ENCODE measurements at places on chromosomes 5 and 9.

DNA sequence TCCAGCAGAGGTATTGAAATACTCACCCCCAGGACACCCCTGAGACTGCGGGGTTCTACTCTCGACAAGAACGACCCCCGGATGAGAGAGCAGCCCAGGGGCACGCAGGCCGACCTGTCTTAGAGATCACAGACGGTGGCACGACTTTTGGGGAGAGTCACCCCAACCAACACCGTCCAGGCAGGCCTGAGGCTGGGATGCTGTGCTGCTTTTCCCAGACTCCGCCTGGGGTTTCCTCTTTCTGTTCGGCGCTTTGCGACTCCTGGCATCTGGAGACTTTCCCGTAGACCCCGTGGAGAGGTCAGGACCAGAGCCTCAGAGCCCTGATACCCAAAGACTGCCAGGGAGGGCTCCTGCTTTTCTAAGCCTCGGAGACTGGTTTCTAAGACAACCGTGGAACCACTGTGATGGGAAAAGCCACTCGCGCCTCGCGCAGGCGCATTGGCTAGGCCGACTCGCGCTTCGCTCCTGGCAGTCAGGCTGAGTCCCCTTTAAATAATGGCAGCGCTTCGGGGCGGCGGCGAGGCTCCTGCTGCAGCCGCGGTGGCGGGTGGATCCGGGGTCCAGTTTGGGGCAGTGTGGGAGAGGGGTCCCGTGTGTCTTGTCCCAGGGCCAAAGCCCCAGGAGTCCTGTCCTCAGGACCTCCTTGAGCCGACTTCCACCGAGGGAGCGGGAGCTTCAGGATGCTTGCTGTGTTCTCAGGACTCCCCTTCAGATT, 484.0 kb downstream of the SPATA31A7 start:
- no peak for DNase-seq

DNA sequence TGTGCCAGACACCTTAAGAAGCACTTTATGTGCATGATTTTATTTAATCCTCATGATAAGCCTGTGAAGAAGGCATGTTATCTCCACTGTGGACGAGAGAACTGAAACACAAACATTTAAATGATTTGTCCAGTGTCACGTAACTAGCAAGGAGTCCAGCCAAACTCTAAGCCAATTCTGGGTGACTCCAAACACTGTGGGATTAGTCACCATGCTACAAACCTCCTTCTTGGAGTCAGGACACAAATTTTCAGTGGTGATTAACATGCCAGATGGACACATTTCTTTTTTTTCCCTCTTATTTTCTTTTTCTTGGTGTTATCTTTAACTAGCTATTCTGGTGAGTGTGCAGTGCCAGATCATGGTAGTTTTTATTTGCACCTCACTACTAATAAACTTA, 316.8 kb downstream of the NDUFS4 start:
- DNase-seq = peak; percentile 45

DNA sequence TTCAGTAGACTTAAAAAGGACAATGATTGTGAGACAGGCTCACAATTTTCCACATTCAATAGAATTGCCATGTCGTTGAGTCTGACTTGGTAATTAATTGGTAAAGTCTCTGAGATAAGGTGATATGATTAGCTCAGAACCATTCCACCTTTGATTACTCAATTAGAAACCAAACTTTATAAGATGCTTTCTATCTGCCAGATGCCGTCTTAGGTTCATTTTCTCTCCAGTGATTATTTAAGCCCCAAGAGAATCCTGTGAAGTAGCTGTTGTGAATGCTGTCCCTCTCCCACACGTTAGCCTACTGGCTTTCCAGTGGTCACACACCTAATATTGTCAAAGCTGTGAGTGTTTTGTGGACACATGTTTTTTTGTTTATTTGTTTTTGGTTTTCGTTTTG, 528.9 kb upstream of the ZNF462 start:
- DNase-seq = no peak

DNA sequence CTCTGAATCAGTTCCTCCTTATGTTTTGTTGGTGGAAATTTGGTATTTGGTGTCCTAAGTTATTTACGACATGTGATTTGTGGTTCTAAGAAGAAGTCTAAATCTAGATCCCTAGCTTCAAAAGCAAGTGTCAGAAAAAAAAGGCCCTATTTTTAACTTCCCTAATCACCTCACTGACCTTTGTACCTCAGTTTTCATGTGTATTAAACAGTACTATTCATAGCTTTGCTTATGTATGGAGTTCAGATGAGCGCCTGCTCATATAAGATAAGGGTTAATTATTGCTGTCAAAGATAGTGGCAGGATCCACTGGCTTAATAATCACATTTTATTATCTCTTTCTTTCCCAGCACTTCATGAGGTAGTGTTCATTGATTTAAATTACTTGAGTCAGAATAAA, 318.2 kb downstream of the PARP8 start:
- DNase-seq = no peak

DNA sequence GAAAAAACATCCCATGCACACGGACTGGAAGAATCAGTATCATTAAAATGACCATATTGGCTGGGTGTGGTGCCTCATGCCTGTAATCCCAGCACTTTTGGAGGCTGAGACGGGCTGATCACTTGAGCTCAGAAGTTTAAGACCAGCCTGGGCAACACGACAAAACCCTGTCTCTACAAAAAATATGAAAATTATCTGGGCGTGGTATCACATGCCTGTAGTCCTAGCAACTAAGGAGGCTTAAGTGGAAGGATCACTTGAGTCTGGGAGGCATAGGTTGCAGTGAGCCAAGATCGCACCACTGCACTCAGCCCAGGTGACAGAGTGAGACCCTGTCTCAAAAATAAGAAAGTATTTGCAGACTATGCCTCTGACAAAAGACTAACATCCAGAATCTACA, 68.4 kb downstream of the TTC39B start:
- no peak for DNase-seq

GRCh38 chr9:107874591-107875369, 385.2 kb upstream of the KLF4 start:
- no peak for DNase-seq

DNA sequence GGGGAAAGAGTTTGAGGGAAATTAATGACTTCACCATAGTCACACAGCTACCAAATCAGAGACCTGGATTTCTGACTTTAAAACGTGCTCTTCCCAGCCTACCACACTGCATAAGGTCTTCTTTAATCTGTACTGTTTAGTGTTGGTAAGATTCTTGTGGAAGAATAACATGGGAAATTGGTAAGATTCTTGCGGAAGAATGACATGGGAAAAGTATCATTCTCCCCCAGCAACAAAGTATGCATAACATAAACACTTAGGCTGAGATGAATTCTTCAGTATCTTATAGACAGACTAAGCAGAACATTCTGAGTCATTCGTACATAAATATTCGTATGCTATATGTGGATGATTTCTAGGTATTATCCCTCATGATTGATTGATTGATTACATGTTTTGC, 170.4 kb downstream of the FOCAD start:
- no peak for DNase-seq

DNA sequence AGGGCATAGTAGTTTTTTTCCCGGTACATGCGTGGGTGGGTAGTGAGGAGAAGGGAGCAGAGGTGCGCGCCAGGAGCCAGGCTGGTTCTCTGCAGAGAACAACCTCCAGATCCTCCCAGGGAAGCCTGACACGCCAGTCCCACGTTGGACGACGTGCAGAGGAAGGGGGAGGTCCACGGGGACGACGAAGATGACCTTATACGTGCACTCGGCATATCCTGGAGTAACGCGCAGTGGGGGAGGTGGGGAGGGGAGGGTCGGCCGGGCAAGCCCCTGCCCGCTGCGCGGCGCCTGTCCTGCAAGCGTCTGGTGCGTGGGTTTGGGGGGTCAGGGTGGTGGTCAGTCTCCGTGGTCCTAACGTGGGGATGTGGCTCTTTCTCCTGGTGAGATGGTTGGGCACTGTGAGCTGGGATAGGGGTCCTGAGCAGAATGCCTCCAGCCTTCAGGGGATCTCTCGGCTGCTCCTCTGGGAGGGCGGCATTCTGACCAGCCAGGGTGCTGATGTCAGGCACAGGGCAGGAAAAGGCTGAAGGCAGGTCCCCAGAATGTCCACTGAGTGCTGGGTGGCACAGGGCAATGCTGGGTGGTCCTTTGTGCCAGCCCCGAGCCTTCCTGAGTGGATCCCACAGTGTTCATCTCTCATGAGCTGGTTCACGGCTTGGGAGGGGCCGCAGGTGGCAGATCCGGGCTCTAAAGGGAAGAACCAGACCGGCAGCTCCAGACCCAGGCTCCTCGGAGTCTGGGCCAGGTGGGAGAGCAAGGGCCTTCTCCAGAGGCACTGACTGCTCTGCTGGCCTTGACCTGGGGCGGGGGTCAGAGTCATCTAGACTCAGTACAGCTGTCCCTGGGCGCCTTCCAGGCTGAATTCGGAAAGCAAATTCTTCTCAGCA, 10.5 kb upstream of the SCGB3A1 start:
- DNase-seq = no peak

DNA sequence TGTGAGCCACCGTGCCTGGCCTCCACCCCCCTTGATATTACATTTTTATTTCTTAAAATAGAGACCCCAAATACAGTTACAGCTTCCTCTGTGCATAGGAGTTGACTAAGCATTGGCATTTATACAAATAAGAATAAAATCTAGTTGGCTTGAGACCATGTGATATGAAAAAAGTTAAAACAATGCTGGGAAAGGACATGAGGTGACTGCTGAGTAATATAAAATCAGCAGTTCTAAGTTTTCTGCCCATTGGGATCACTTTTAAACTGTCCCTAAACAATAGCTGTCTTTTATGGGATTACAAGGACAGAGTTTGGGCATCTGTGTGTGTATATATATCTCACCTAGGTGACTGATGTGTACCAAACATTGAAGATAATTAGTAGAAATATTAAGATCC, 96.6 kb downstream of the UBE2R2 start:
- no peak for DNase-seq

DNA sequence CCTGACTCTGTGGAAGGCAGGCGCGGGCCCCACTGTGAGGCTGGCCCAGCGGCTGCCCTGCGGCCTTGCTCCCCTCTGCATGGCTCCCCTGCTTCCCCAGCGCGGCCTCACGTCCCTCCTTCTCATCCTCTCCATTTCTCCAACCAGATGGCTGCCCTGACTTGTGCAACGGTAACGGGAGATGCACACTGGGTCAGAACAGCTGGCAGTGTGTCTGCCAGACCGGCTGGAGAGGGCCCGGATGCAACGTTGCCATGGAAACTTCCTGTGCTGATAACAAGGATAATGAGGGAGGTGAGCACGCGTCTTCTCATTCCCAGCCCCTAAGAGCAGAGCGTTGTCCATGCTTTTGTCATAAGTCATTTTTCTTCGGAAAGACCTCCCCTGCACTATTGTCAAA, 129.0 kb upstream of the WWC1 start:
- no peak for DNase-seq

DNA sequence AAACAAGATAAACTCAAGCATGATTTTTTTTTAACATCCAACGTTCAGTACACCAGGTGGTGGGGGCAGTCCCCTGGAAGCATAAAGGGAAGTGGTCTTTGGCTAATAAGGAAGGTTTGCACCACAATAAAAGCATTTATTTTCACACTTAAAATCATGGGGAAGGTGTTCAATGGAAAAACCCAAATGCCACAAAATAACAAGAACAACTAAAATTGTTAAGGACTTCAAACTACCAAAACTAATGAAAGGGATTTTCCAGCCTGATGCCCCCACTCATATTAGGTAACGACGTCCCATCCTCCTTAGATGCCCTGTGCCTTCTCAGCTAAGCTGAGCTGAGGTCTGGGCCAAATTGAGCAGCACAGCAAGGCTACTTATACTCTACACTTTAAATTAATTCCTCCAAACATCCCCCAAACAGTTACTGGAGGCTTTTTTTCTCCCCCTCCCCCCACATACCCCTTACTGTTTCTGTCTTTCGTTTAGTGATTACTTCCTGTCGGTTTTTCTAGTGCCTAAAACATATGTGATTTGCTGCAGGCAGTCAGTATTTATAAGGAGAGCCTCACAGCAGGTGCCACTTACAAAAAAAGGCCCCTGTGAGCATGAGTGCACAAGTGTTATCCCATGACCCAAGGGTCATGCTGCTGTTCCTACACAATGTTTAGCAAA, 259.7 kb upstream of the ZNF608 start:
- no peak for DNase-seq

DNA sequence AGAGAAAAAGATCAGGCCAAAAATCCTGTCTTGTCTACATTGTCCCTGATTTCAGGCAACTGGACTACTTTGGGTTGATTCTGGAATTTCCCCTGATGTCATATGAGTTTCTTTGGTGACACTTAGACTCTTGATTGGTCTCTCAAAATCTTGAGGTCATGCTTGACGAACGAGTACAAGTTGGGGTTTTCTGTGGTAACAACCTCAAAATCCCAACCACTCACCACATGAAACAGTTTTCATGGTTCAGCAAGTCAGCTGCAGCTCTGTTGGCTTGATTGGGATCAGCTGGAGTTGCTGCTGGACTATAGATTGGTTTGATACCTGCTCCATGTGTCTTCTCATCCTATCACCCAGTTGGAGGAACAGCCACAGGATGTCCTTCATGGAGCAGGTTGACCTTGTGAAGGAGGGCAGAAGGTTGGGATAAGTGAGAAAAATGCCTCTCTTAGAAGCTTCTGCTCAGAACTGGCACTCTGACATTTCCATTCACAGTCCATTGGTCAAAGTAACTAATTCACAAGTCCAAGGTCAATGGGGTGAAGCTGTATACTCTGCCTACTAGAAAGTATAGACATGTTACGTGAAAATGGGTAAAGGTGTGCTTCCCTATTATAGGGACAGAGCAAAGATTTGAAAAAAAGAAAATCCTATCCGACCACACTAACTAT, 284.5 kb downstream of the SH3GL2 start:
- no peak for DNase-seq

GRCh38 chr9:72254901-72255545, 105.8 kb downstream of the GDA start:
- DNase-seq = no peak

GRCh38 chr9:94950040-94950578, 223.6 kb downstream of the AOPEP start:
- DNase-seq = no peak

DNA sequence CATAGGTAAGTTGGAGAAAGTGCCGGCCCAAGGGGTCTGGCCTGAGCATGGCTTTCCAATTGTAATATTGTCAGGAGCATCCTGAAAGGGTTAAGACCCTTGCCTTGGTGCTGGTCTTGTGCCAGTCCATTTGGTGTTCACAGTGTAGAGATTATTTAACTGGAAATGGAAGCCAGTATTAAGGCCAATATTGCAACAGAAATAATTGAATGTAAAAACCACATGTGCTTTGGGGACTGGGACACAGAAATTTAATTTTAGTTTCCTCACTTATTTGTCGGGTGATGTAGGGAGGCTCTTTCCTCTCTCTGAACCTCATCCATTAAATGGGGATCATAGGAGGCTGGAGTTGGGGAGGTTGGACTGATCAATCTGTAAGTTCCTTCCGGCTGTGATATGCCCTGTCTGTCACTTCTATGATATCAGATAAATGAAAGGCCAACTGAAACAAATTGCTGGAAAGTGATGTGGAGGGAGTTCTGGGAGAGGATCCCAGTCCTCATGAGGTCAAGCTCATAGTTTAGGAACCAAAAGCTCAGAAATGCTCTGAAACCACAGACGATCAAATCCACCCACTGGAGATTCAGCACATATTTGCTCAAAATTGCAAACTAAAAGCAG, 54.8 kb upstream of the COL15A1 start:
- no peak for DNase-seq

DNA sequence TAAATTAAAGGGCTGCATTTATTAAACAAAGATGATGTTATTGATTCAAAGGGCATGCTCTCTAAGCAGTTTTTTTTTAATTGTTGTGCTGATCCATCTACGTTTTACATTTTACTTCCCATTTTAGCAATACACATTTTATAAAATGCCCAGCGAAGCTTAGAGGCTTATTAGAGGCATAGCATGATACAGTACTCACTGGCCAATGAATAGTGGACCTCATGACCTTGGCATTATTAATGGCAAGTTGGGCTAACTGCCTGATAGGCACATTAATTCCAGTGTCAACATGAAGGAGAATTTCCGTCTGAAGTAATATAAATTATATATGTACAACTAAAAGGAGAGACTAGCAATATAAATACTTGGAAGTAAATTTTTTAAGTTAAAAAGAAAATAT, 837.2 kb downstream of the EFNA5 start:
- DNase-seq = no peak
